ENCODE measurements at places on chromosomes 3 and 15.
A peak's percentile ranks its signal among the peaks of the same experiment; 100 is the strongest.

DNA sequence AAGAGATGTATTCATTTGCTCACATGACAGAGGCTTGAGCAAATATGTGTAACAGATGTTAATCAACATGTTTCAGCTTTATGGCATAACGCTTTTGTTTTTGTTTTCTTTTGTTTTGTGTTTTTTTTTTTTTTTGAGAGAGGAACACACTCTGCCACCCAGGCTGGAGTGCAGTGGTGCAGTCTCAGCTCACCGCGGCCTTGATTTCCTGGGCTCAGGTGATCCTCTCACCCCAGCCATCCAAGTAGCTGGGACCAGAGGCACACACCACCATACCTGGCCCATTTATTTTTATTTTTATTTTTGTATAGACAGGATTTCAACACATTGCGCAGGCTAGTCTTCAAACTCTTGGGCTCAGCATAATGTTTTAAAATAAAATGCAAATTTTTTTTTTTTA is 1504.4 kb upstream of the CADM2 start:
- no peak for DNase-seq

- no peak for DNase-seq
These were observed 91.8 kb downstream of the ATP10A start for GRCh38 chr15:25771338-25771706.

DNA sequence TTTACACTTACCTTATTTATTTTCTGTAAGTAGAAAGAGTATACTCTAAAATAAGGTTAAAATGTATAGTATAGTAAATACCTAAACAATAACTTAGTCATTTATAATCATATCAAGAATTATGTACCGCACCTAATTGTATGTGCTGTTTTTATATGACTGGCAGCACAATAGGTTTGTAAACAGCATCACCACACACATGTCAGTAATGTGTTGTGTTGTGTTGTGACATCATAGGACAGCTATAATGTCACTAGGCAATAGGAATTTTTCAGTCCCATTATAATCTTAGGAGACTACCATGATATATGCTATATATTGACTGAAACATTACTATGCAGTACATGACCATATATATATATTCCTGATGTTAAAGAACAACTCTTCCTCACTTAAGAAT is 99.9 kb upstream of the CNTN4 start:
- no peak for DNase-seq

- no peak for DNase-seq
These were observed 407.8 kb downstream of the SHQ1 start for GRCh38 chr3:72440491-72440890.

DNA sequence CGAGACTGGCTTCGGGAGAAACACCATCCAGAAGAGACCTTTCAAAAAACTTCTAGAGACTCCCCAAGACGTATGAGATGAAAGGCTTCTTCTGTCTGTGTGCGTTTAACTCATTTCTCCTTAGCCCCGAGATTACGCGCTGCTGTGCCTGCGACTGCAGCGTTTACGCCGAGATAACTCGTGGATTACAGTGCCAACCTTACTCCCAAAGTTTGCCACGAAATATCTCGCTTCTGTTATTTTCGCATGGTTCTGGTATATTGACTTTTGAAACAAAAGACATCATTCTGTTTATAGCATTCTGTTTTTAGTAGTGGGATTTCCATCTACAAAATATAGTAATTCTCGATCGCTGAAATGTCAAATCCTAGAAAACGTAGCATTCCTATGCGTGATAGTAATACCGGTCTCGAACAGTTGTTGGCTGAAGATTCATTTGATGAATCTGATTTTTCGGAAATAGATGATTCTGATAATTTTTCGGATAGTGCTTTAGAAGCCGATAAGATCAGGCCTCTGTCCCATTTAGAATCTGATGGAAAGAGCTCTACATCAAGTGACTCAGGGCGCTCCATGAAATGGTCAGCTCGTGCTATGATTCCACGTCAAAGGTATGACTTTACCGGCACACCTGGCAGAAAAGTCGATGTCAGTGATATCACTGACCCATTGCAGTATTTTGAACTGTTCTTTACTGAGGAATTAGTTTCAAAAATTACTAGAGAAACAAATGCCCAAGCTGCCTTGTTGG is 467 bp downstream of the PGBD4 start:
- DNase-seq = no peak

DNA sequence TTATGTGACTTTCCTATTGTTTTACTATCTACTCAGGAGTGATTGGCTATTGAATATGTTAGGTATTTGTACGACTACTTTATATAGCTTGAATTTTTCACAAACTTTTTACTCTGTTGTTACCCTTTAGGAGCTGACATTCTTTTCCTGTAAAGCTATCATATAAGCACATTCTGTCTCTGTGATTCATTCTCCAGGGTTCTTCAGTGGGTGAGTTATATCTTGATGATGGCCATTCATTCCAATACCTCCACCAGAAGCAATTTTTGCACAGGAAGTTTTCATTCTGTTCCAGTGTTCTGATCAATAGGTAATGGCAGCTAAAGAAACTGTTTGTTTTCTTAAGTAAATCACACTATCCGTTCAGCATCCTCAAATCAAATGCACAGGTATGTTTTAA is 10.1 kb upstream of the CAPN3 start:
- DNase-seq = no peak

DNA sequence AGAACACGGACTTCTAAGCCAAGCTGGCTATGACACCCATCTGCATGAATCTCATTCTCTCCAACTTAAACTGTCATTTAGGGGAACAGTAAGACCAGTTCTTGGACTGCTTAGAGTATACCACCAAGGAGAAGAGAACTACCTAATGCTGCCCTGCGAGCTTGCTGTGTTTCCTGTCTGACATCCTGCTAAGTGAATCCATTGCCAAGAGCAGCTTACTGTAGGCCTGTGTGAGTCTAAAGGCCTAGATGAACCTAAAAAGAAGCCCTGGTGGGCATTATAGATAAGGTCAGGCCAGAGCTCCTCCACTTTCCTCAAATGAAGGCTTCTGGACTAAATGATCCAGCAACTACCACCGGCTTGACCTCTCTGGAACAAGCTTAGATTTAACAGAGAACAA is 15.0 kb downstream of the LZTFL1 start:
- DNase-seq = no peak

- peak; percentile 16 for DNase-seq
These were observed 335.6 kb downstream of the TUSC7 start for GRCh38 chr3:117045143-117045542.

Measured in CD4-positive, alpha-beta T cell treated with Interleukin-15 for 1 hour (primary cell).